ENCODE measurements at places on chromosomes 3 and 15.
A peak's percentile ranks its signal among the peaks of the same experiment; 100 is the strongest.

- DNase-seq: no peak
Measured at GRCh38 chr15:96564546-96564945, 234.0 kb downstream of the NR2F2 start.

DNA sequence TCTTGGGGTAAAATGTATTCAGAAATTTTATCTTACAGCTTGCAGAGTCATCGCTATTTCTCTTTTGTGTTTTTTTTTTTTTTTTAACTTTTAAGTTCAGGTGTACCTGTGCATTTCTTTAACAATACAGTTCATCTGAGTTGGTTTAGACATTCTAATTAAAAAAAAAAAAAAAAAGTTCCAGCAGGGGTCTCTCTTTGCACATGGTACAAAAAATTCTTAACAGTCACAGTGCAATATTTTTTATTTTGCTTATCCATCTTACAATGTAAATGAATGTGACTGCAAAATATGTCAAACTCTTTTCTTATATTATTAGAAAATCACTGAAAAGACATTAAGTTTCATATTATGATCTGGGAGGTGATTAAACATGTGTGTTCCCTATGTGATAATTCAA, 47.5 kb upstream of the SLC9A9 start:
- DNase-seq: peak; percentile 7

DNA sequence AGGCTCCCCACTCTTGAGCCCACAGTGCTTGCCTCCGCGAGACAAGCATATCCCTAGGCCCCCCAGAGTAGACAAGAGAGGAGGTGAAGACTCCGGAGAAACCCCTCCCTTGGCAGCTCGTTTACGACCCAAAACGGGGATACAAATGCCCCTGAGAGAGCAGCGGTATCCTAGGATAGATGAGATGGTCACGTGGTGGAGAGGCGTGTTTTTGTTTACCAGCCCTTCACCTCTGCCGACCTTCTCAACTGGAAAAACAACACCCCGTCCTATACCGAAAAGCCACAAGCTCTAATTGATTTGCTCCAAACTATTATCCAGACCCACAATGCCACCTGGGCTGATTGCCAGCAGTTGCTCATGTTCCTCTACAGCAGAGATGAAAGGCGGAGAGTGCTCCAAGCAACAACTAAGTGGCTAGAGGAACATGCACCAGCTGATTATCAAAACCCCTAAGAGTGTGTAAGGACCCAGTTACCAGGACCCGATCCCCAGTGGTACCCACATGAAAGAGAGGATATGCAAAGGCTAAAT, 99.5 kb upstream of the OSBPL11 start:
- no peak for DNase-seq

GRCh38 chr3:99686955-99687612, 48.7 kb downstream of the COL8A1 start:
- DNase-seq: peak; percentile 70

- DNase-seq: no peak
Measured at GRCh38 chr15:65254758-65255157, 31.9 kb downstream of the PARP16 start.

DNA sequence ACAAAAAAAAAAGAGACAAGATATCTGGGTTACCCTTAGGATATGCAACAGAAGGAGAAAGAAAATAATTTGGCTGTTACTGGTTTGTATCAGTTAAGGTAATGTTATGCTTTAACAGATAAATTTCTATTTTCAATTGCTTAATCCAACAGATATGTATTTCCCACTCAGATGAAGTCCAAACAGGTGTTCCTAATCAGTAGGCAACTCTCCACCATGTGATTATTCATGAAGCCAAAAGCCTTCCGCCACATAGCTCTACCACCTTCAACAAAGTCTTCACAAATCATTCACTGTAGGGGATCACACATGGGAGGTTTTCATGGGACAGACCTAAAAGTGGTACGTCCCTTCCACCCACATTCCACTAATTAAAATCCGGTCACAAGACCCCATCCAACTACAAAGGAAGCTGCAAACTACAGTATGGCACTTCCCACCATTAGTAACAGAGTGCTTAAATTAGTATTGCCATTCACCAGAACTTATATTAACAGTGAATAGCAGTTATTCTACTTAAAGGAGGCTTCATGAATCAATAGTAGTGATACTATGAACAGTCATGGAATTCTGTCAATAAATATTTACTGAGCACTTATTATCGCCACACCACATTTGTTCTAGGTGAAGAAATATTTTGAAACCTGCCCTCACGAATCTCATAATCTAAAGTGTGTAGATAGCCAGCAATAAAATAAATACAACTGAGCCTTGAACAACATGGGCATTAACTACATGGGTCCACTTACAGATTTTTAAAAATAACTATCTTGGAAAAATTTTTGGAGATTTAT, 66.5 kb downstream of the SFMBT1 start:
- no peak for DNase-seq

DNA sequence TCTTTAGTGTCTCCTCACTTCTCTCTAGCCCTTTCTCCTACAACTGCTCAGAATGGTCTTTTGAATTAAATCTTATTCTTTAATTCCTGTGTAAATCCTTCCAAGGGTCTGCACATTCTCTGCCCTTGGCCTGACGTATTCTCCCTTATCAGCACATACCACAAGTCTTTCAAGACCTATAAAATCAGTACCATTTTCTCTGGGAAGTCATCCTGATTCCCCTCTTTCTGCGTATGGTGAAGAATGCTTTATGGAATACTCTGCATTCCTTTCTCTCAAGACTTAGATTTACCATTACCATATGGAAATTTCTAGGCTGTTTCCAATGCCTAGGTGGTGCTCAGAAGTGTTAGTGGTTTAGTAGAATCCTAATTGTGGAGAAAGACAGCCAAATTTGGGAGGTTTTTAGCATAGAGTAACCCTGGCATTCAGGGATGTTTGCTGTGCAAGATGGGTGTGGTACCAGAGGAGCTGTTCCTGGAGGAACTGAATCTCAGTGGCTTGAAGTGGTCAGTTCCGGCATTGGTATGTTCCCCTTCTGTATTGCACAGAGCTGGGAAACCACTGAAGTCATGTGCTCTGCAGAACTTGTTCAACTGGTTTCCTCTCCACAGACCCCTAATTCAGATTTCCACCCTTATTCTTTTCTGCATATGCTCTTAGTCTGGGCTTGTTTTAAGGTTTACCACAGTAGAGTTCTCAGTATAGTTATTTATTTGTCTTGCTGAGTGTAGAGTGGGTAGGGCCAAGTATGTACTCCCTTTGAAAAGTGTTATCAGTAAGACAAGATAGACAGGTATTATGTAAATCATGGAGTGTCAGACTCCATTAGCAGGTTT, 24.5 kb downstream of the IQGAP1 start:
- DNase-seq: peak; percentile 89

DNA sequence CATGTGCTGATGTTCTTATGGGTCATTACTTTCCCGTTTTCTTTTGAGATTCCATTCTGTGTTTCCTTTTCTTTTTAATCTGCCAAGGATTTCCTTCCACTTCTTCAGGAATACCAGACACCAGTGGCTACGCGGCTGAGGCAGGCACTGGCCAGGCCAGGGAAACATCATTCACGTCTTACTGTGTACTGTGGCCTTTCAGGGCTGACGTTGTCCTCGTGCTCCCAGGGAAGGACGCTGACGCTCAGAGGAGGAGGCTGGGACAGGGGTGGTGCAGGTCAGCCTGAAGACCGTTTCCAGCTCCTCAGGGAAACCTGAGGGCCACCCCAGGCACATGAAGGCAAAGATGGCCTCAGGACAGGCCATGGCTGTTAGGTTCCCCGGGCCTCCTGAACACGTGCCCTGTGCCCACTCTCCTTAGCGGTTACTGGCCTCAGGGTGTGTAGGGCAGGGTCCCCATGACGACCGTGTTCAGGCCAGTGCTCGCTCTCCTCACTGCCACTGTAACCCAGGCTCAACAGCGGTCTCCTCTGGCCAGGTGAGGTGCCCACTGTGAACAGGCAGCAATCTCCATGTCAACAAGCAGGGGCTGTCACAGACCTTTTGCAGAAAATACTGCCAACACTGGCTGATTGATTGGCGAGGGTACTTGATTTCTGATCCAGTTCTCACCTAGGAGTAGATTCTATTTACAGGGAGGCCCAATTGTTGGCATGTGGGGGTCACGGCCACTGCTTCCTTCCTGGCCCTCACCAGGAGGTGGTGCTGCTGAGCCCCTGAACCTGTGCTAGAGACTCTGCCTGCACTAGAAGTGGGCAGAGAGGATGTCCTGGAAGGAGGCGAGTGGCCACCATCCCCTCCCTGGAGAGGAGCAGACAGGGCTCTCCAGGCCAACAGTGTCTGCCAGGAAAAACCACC, 169.5 kb downstream of the ATP10A start:
- DNase-seq: no peak

DNA sequence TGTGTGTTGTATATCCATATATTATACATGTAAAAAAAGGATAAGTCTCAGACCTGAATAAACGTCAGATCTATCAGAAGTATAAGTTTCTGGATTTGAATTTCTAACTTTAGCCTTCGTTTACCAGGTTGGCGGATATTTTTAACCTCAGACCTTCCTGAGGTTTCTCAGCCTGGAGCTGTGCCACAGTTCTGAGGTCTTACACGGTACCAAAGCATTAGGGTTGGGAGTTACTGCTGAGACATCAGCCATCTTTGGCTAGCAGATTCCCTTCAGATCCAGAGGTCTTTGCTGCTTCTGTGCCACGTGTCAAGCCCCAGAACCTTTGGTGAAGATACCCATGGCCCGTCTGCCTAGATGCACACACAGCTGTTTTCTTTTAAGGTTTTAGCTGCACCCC, 84.7 kb downstream of the PPP2R3A start:
- DNase-seq: no peak

GRCh38 chr3:122875547-122876127, 80.8 kb downstream of the SLC49A4 start:
- DNase-seq: no peak

DNA sequence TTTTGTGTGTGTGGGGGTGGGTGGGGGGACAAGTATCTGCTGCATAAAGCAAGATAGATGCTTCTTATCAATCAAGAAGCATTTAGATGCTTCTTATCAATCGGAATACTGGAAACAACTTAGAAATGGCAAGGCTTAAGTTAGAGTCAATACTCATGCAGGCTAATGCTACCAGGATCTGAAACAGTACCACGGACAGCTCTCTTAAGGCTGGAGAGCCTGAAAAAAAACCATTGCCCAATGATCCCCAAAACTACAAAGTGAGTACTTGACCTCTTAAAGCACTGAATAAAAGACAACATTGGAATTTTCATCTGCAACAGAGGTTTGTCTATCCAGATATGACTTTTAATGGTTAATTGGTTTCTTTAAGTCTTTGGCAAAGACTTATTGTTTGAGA, 262.3 kb downstream of the GAP43 start:
- DNase-seq: peak; percentile 19

- no peak for DNase-seq
Measured at GRCh38 chr3:49519296-49519695, 35.0 kb upstream of the BSN start.

- peak; percentile 43 for DNase-seq
Measured at GRCh38 chr3:24351779-24352469, 142.7 kb downstream of the THRB start.

GRCh38 chr15:31270767-31271166, 55.9 kb upstream of the KLF13 start:
- DNase-seq: no peak

GRCh38 chr3:16759227-16759903, 125.4 kb upstream of the PLCL2 start:
- no peak for DNase-seq

GRCh38 chr3:69729147-69729919, 9.9 kb upstream of the MITF start:
- DNase-seq: no peak

- peak; percentile 76 for DNase-seq
Measured at GRCh38 chr3:141412087-141412935, 44.0 kb downstream of the ZBTB38 start.

DNA sequence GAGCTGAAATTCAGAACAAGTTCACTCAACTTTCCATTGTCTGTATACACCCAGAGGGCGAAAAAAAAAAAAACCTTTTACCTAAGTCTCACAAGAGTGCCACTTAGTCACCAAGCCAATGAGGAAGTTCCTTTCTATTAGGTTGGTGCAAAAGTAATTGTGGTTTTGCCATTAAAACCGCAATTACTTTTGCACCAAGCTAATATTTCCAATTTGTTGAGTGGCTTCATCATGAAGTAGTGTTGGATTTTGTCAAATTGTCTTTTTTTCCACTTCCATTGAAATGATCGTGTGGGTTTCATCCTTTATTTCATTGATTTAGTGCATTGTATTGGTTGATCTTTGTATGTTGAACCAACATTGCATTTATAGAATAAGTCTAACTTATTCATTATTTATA, 253.9 kb downstream of the ZIC4 start:
- no peak for DNase-seq

DNA sequence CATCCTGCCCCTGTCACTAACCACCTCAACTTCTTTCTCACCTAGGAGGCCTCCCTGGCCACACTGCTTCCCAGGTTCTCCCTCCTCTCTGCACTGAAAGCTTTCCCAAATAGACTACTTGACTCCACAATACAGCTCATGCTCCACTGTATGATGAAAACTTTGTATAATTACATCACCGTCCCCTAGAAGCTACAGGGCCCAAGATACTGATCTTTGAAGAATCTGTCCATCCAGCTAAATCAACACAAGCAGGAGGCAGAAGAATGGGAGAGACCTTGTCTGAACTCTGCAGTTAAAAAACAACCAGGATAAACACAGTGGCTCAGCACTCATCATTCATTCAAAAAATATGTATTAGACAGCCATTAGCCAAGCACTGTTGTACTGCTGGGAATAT, 26.4 kb upstream of the RPS17 start:
- peak; percentile 77 for DNase-seq

DNA sequence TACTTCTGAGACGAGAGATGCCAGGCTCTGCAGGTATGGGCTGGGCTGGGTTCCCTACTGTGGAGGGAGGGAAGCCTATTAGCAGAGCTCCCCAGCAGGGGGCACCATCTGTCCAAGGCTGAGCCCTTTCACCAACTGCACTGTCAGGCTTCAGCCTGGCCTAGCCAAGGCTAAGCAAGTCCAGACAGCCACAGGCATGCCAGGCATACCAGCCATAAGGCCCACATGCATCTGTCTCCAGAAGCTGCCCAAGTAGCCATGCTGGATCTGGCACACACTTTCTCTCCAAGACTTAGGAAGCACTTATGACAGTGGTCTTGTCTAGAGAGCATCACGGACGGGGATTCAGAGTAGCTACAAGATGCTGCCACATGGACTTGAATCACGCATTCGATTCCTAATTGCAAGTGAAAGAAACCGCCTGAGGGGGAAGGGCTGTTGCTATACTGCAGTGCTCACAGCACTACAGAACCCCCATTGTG, 28.3 kb downstream of the RUVBL1 start:
- peak; percentile 74 for DNase-seq

DNA sequence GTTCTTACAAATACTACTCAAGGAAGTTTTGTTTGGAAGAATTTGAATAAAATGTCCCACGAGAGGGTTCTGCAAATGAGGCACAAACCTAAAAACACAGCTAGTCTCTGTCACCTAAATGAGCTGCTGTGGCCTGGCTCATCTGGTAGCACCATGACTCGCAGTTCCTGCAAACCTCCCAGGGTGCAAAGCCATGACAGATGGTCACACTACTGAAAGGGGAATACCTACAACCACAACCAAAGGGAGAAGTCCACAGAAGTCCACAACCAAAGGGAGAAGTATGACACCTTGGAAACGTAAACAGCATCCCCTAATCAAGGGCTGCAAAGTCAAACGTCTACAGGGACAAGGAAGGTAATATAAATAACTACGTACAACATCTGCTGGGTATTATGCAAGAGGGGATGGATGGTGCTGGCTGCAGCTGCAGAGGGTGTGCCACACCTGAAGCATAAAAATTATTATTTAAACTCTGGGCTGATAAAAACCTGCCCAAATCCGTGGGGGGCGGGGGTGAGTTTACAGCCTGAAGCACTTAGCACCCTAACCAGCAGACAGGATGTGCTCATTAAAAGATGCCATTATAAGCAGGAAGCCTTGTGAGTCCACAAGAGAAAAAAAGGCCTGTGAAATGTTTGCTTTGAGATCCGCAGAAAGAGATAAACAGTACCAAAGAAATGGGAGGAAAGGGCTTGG, 184.0 kb downstream of the MAGI1 start:
- DNase-seq: peak; percentile 40

Measured in fibroblast of skin of right biceps (primary cell).